ENCODE measurements at places on chromosomes 1 and 21.
A peak's percentile ranks its signal among the peaks of the same experiment; 100 is the strongest.

GRCh38 chr1:214551436-214552173 lies at the start of gene PTPN14:
TSS of gene PTPN14 (minus strand) at chr1:214551602. CDS start at chr1:214464803, 86,799 bp downstream.
- ATAC-seq: peak; percentile 81

DNA sequence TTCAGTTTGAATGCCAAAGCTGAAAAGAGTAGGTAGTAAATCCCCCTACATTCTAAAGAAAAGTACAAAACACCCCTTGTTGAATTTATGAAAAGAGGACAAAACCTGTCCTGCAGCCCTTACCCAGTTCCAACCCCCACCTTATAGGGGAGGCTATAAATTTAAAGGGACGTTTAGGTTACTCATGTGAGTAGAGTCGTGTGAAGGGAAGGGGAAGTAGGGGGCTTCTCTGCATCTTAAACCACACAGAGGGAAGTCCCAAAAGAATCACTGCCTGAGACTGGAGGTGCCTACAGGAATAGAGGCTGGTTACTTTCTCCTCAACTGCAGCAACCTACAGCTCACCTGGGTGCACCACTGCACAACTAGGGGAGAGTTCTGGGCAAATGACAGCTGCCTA lies 36.7 kb upstream of the KIRREL1 start:
- no peak for ATAC-seq

DNA sequence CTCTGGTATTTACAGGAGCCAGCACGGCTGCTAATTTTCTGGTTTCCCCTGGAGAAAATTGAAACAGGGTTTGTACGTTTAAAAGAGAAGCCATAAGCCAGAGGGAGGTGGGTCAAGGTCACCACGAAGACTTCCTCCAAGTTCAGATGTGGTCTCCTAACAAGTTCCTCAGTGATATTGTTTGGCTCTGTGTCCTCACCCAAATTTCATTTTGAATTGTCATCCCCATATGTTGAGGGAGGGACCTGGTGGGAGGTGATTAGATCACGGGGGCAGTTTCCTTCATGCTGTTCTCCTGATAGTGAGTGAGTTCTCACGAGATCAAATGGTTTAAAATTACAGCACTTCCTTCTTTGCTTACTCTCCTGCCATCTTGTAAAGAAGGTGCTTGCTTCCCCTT lies 295.4 kb upstream of the DAB1 start:
- no peak for ATAC-seq

DNA sequence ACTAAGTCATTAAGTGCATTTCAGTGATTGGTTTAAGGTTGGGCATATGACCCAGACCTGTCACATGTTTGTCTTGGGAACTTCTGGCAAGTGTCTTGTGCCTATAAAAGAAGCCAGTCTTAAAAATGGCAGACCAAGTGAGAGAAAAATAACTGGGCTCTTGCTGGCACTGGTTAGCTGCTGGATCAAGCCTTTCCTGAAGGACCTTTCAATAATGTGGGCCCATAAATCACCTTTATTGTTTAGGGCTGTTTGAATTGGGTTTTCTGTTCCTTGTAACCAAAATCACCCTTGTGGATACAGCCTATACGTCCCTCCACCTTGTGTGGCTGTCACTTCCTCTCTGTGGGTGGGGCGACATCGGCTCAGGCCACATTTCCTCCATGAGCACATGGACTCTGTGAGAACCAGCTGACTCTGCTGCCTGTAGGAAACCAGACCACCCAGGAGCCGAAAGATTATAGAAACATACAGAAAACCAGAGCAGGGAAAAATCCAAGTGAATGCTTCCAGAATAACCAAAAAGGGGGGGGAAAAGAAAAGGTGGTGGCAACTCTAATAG lies 25.6 kb upstream of the WNT4 start:
- ATAC-seq: no peak

GRCh38 chr1:31145648-31146047 lies 80.1 kb upstream of the PUM1 start:
- ATAC-seq: no peak

GRCh38 chr21:38909929-38910328 lies 104.2 kb downstream of the ETS2 start:
- no peak for ATAC-seq

DNA sequence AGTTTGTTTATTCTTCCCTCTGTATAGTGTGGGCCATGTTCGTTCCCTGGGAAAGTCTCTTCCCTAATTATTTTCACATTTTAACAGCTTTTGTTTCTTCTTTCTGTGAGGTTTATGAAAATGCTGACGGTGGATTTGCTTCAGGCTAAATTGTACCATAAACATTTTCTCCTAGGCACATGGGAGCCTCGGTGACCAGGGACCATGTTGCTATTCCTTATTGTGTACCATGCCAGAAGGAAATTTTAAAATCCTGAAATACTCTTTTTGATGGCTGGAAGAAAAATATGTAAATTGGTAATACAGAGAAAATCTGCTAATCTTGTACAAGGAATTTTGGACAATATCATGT lies 230.1 kb upstream of the JUN start:
- ATAC-seq: no peak

GRCh38 chr1:20733360-20733975 lies 965 bp upstream of the SH2D5 start:
- no peak for ATAC-seq

- peak; percentile 99 for ATAC-seq
These were observed 69.2 kb upstream of the KIF26B start for GRCh38 chr1:245085508-245086095.

DNA sequence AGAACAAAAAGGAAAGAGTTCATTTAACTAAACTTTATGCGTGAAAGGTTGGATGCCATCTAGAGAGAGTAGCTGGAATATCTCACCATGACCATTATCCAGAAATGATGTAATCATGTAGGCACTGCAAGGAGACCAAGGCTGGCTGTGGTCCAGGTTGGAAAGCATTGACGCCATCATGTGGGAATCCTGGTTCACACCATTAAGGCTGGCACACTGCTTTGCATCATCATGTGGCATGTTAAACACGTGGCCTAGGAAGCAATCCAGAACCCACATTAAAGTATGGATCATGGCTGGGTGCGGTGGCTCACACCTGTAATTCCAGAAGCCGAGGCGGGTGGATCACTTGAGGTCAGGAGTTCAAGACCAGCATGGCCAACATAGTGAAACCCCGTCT lies 4.3 kb downstream of the ADAMTS1 start:
- no peak for ATAC-seq

DNA sequence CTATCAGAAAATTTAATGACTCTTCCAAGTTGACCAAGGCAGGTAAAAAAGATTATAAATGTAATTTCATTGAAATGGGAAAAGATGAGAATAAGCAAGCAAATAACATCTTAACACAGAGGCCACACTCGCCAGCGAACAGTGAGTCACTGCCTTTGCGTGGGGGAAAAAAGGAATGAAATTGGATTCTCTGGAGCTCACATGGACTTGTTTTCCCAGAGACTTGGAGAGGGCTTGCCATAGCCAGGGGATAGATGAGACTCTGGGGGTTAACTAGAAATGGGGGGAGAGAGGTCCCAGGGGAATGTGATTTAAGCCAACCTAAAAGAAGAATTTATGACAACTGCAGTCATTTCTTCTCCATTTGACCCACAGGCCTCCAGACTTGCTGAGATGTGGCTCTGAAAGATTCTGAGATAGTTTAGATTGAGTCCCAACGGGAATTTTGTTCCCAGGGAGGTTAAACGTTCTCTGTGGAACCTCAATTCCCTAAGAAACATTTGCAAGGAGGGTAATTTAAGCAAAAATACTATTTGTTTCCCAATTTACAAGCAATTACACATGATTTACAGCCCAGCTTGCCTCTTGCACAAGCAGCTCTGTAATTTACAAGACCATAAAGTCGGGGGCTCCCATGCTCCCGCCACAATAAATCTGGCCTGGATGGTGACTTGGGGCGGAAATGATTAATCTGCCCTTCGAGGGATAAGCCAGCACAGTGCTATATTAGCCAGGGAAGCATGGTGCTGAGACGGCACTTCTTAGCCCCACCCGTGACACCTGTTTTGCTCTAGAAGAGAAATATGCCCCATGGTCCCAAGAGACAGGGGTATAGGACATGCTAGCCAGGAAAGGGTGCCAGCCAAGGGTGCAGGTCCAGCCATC lies 68.8 kb downstream of the GRIK3 start:
- ATAC-seq: no peak
